ENCODE measurements at places on chromosomes 3 and 15.

DNA sequence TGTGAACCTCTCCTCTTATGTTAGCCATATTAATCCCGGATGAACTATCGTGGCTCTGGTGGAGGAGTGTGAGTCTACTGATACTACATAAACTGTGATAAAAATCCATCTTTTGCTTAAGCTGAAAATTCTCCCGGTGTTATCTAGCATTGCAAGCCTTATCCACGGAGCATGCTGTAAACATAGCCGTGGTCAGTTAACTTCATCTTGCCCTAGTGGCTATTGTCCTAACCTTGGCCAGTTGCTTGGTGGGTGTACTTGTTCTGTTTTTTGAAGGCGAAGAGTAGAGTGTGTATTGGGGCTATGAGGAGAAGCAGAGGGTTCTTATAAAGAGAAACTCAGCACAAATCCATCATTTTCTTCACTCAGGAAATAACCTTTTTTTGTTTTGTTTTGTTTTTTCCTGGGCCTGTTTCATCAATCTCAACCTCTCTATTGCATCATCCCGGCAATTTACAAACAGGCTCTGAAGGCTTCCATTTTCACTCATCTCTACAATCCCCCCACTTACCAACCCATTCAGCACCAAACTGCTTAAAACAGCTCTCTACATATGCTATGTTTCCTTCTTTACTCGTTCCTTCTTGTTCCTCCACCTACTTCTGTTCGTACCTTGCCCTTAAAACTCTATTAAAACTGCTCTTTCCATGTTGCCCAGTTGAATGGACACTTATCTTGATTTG lies 135.5 kb upstream of the PTX3 start:
- no peak for DNase-seq

DNA sequence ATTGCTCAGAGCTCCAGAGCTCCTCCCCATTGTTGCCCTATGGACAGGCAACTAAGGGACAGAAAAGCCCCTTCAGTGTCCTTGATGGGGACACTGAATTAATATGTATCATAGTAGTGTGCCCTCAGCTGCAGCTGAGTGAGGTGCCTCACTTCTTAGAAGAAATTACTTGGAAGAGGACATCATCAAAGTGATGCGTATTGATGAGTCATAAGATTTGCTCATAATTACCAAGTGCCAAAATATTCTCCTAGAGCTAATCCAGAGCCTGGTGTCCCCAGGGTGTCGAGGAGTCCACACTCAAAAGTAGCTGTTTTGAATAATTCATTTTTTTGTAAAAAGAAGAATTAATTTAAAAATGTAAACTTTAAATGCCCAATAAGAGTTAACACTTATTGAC lies 200.7 kb upstream of the SEMA6D start:
- DNase-seq: no peak

GRCh38 chr15:49832511-49832910 lies 211.7 kb downstream of the DTWD1 start:
- no peak for DNase-seq

- no peak for DNase-seq
Measured at GRCh38 chr3:40262331-40262730, 47.2 kb upstream of the EIF1B start.

DNA sequence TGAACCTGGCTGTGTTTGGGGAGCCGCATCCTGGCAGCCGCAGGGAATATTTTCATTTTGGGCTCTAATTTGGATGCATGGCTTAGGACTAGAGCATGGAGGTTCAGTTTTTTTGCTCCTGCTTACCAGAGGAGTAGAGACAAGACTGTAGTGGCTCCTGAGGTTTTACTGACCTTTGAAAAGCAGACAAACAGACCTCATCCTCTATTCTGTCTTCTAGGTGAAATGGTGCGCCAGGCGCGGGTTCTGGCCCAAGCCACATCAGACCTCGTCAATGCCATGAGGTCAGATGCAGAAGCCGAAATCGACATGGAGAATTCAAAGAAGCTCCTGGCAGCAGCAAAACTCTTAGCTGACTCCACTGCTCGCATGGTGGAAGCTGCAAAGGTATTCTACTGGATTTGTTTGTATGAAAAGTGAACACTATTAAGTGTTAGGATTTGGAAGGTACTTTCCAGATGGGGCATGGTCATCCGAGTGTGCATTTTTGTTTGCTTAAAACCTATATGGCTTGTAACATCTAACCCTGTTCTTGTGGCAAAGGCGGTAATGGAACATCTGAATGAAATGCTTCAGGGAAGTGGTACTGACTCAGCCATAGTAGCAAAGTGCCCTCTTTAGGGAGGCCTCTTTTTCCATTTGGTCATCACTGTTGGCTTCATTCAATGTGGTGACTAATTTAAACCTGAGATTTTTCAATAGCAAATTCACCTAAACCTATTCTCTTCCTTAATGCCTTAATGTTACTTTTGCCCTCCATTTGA lies 330.7 kb upstream of the TPM1 start:
- no peak for DNase-seq

DNA sequence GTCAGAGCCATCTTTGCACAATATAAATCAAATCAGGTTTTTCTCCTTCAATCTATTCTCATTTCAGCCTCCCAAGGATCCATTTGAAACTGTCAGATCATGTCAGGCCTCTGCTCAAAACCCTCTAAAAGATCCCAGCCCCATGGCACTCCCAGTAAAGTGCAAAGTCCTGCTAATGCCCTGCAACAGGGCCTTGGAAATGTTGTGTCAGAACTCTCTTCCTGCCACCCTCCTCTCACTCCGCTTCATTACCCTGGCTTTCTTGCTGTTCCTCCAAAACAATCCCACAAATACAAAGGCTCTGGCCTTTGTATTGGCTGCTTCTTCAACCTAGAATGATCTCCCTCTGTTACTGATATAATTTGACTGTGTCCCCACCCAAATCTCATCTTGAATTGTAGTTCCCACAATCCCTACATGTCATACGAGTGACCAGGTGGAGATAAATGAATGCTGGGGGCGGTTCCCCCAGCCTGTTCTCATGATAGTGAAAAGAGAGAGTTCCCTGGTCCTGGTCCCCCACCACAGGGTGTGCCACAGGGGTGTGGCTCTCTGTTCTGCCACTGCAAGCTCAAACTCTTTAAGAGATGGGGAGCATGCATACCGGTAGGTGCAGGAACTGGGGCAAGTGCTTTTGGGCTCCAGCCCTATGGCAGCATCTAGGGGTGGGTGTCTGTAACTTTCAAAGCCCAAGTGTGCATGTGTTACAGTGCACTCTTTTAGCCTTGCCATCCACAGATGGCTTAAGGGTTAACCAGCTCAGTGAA lies 22.9 kb upstream of the TRA2B start:
- DNase-seq: no peak

DNA sequence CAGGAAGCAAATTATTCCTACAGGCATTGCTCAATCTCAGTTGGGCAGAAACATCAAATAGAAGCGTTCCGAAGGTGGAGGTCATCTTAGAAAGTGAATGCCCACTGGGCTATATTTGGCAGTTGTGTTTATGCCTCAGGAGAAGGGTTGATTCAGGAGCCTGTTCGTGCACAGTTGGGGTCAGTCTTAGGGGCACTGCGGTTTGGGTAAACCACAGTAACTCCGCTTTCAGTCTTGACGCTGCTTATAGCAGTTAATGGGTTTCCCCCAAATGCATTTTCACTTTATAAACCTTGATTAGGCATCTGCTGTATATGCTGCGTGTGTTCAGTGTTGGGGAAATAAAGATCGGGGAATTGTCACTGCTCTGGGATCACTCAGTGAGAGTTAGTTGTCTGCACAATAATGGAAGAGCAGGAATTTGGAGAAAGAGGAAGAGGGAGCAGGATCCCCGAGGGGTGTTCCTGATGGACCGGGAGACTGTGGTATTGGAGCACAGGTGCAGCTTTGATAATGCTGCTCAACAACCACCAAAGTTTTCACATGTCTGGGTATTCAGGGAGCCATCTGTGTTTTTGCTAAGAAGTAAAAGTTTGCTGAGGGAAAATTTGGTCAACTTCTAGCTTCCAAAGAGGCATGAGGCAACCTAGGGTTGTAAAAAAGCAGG lies 124.3 kb upstream of the EIF1B start:
- no peak for DNase-seq

- no peak for DNase-seq
Measured at GRCh38 chr3:52228266-52228665, 2.8 kb upstream of the TLR9 start.

- DNase-seq: no peak
Measured at GRCh38 chr15:74845208-74845568, 2.2 kb upstream of the ULK3 start.

DNA sequence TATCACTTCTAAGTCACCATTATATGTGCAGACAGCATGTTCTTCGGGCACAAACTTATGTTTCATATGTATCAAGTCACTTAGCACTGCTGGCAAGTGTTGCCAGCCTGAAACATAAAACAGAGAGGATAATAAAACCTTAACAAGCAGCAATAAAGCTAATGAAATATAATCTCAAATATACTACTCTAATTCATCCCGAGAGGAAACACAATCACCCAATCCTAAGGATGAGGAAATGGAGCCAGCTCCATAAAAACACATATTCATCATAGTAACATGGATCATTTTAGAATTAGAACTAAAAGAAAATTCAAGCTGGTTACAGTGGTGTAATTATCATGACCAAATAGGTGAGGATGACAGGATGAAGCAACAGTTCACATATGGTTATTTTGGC lies 1072.7 kb downstream of the EPHA3 start:
- DNase-seq: no peak

DNA sequence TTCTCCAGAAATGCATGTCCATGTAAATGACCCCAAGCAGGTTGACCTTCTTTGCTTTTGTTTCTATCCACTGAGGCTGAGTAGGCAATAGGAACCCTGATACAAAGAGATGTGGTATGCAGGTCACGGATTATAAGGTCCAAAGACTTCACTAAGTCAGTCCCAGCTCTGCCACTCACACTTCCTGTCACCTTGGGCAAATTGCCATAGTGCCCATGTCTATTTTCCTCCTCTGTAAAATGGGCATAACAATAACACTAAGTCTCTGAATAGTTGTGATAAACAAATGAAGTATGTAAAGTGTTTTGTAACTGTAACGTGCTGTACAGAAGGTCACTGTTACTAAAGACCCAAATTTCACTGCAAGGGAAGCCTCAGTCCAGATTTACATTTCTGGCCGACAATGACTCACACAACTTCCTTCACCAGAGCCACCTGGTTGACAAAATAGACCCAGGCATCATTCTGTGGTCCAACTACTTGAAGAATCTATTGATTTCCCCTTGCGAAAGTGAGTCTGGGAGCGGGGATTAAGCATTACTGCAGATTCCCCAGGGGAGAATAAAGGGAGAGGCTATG lies 175.4 kb upstream of the LPP start:
- no peak for DNase-seq

- no peak for DNase-seq
Measured at GRCh38 chr3:45583021-45583851, 11.3 kb upstream of the LIMD1 start.

DNA sequence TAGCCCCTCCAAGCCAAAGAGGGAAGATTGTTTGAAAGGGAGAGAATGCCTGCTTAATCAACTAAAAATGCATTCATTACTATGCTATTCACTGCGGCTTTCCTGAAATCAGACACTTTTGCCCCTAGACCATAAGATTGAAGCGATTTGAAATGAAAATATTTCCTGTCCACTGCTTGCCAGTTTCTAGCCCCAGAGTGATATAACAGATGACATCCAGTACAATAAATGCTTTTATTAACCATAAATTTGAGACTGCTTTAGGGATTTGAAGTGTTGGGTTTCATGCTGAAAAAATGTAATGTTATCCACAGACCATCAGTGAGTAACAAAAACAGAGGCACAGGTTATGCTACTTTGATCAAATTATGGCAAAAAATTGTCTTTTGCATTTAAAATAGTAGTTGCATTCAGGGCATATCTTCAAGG lies 14.1 kb downstream of the IL17RD start:
- DNase-seq: no peak

GRCh38 chr3:177545964-177546363 lies 348.7 kb upstream of the TBL1XR1 start:
- DNase-seq: no peak

DNA sequence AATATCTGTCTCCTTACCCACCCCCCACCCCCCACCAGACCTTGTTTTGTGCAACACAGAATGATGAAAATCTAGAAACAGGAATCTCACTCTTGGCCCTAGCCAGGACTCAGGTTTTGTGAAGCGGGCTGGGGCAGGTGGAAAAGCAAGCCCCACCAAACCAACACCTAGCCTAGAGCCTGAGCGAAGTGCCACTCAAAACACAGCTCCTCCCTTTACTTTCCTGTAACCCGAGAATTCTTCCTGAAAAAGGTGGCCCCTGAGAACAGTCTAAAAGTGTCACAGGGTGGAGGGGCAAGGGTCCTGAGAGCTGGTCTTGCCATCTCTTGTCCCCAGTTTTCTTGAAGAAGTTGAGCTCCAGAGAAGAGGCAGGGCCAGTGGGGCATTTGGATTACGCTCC lies 17.4 kb upstream of the RPUSD3 start:
- DNase-seq: no peak

DNA sequence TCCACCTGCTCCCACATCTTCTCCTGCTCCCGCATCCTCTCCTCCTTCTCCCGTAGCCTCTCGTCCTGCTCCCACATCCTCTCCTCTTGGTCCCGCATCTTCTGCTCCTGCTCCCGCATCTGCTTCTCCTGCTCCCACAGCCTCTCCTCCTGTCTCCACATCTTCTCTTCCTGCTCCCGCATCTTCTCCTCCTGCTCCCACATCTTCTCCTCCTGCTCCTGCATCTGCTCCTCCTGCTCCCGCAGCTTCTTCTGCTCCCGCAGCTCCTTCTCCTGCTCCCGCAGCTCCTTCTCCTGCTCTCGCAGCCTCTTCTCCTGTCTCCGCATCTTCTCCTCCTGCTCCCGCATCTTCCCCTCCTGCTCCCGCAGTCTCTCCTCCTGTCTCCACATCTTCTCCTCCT lies 5.8 kb downstream of the GOLGA6L2 start:
- no peak for DNase-seq

- DNase-seq: no peak
Measured at GRCh38 chr3:126422121-126422520, 27.4 kb downstream of the CFAP100 start.

GRCh38 chr3:55676643-55677042 lies 189.5 kb upstream of the WNT5A start:
- no peak for DNase-seq

DNA sequence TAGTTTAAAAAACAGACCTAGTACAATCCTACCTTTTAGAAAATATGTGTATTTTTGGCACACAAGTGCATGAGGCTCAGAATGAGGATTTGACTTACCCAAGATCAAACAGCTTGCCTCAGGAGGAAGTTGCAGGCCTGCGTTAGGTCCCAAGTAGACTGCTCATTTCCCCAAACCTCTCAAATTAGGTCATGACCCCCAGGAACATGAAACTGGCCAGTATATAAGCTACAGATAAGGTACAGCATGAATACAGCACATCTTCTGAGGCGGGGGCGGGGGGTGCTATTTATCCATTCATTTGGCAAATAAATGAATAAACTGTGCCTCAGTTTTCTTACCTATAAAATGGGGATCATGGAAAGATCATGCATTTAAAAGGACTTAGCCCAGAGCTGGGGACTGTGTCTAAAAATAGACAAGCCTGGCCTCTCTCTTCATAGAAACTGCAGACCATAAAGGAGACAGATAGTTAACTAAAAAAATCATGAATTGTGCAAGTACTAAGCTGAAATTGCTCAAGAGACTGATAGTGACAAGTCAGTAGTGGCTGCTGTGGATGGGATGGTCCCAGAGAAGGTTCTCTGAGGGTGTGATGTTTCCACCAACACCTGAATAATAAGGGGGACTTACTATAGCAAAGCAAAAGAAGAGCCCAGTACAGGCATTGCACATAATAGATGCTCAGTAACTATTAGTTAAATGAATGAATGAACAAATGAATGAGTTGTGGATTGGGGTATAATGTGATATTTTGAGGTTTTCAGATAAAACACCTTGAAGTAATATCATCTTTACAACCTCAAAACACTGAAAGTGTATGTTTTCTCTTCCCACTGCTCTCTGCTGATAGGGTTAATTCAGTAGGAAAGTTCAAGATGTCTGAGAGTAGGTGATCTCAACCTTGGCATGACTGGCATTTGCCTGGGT lies 258.5 kb upstream of the PROK2 start:
- DNase-seq: no peak
